ENCODE measurements at places on chromosomes 2 and 18.

DNA sequence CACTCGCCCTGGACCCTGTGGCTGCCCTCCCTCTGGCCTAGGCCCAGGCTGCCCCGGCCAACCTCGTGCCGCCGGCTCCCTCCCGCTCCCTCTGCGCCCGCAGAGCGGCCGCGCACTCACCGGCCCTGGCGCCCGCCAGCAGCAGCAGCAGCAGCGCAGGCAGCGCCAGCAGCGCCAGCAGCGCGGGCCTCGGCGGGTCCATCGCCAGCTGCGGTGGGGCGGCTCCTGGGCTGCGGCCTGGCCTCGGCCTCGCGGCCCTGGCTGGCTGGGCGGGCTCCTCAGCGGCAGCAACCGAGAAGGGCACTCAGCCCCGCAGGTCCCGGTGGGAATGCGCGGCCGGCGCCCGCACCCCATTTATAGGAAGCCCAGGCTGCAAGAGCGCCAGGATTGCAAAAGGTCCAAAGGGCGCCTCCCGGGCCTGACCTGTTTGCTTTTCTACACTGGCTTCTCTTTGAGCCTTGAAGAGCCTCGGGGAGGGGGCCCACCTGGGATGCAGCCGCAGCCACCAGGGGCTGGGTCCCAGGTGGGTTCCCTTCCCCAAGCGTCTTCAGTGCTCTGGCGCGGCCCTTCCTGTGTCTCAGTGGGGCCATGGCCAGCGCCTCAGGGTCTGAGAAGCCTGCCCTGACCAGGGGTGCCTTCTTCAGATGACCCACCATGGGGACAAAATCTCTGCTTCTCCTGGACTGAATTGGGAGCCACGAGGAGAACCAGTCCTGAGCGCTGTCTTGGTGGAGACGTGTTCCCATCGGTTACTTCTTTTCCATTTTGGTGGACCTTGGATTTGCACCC lies at the start of gene APOB:
APOB (minus strand) TSS at position 330 of the 789 bp plus-strand sequence; CDS start at position 202, 128 bp downstream.
- no peak for DNase-seq

- DNase-seq, result no peak
Measured at GRCh38 chr18:59024829-59025228, 114.9 kb upstream of the SEC11C start.

DNA sequence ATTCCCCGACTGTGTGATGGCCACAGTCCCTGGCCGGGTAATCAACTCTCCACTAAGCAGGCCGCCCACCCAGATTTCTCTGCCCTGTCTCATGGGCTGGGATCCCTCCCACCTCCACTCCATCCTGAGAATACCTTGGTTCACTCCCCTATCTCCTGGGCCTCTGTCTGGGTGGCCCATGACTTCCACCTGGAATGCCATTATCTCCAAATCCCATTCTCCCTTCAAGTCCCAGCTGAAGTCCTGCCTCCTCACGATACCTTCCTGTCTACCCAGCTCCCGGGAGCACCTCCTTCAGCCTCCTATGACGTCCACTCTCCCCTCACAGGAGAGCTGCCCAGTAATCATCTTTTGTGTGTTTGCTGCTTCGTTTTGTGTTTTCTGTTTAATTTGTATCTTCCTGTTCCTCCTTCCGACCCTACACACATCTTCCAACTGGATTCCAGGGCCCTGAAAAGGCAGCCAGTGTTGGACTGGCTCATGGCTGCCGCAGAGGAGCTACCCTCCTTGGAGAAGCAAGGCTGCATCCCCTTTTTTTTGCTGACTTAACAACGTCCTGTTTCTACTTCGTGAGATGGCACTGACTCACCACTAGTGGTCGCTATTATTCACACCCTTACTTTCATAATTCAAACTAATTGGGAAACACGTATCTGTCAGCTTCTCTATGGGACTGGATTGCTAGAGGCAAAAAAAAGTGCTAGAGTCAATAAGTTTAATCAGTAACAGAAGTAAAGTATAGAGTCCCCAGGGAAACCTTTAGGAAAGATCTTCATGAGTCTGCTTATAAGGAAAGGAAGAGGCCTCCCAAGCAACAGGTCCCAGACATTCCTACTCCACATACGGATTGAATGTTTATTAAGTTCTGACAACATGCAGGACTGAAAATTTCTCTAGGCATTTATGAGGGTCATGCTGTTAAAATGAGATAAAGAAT lies 171.9 kb upstream of the GATA6 start:
- peak; percentile 68 for DNase-seq

- DNase-seq, result no peak
Measured at GRCh38 chr2:27854229-27854862, 35.8 kb downstream of the RBKS start.

GRCh38 chr2:176924909-176925534 lies 287.6 kb upstream of the HNRNPA3 start:
- no peak for DNase-seq

DNA sequence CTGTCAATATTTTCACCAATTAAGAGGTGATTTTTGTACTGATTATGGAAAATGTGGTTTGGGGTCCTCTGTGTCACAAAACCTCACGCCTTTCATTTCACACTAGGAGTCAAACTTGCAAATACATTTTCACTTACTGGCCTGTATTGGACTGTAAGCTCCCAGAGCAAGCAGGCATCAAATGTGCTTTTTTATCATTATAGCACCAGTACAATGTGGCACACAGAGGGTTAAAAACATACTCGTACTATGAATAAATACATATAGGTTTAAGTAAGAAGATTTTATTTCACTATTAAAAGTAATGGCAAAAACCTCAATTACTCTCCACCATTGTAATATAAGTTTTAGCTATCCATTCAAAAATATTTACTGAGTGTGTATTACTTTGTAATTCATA lies 56.7 kb downstream of the ABCB11 start:
- no peak for DNase-seq
